ENCODE measurements at places on chromosomes 7 and 10. TPM values are rescaled to one million over a fixed set of nuclear protein-coding genes. Genes with fewer than 3 reads are reported as not detected.

DNA sequence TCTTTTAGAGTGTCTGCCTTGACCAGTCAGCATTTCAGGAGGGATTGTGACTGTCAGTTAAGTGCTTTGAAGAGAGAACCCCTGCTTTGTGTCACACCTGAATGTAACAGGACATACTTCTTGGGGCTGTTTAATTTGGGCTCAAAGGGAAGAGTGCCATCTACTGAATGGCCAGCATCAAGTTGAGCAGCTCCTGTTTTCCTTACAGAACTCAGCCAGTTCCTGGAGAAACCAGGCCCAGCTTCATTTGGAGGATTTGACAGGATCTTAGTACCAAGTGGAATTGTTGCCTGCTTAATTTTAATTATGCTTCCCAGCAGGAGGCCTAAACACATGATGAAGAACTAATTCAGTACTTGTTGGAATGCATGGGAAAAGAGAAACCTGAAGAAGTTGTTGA is 8.3 kb downstream of the ADD3 start:
- peak; percentile 10 for DNase-seq
- no peaks in the 10 kb centered on the region for H3K27me3 ChIP-seq
- H3K4me1 ChIP-seq, result peaks cover 21% of the 10 kb centered on the region
- no peaks in the 10 kb centered on the region for H3K36me3 ChIP-seq
- no peak overlapping the region for H3K27ac ChIP-seq

DNA sequence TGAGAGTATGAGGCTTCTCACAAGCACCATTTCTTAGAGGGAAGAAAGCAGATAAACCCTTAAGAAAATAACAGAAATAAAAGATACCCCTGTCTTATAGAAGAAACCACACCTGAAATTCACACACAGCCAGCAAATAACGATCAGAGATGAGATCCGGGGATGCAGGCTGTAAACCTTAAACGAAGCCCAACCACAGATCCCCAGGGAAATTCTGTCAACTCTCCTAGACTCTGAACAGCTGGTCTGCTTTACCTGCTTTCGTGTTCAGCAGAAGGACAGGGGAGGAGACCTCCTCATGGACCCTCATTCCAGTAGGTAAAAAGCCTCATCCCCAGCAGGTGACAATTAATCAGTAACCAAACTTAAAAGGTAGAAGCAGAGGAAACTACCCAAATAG is 45.0 kb downstream of the VOPP1 start:
- no peaks in the 10 kb centered on the region for H3K36me3 ChIP-seq
- H3K27ac ChIP-seq, result no peak overlapping the region
- no peaks in the 10 kb centered on the region for H3K27me3 ChIP-seq
- peaks cover 5% of the 10 kb centered on the region for H3K4me1 ChIP-seq

DNA sequence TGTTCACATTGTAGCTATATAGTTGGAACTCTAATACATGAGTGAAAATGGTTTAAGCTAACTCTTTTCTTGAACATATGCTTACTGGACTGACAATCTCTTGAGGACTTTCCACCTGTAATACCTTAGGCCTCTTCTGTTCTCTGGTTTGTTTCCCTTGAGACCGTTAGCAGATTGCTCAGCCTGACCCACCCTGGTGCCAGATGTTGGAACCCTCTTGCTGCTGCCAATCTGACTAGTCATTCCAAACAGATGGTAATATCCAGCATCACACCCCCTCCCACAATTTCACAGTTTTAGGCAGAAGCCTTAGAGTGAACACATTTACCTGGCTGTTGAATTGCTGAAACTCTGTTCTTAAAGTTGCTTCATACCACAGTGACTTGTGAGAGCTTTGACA is 18.7 kb downstream of the CALD1 start:
- H3K36me3 ChIP-seq, result no peaks in the 10 kb centered on the region
- no peaks in the 10 kb centered on the region for H3K4me1 ChIP-seq
- no peak overlapping the region for H3K27ac ChIP-seq
- DNase-seq, result no peak
- H3K27me3 ChIP-seq, result no peaks in the 10 kb centered on the region
- H3K4me3 ChIP-seq, result no peak overlapping the region

- no peak for DNase-seq
- peaks cover 2% of the 10 kb centered on the region for H3K27me3 ChIP-seq
- H3K4me3 ChIP-seq, result no peak overlapping the region
- no peaks in the 10 kb centered on the region for H3K36me3 ChIP-seq
Observed at GRCh38 chr10:126491476-126491875, 103.2 kb upstream of the ADAM12 start.

DNA sequence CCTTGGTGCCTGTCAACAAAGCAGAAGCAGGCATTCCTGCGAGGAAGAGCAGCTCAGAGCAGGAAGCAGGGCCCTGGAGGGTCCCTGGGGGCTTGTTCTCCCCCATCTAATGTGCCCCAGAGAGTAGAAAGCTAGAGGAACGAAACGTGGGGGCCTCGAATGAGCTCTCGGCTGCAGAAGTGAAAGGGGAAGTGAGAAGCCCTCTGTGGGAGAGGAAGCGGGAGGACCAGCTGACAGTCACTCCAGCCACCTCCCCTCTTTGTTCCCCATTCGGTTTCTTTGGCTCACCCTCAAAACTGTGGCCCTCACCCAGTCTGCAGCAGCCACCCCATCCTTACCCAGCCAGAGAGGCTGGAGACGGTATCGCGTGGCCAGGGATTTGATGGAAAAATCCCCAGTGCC is 25.0 kb downstream of the C10orf105 start:
- peaks cover 9% of the 10 kb centered on the region for H3K4me1 ChIP-seq
- H3K27me3 ChIP-seq, result no peaks in the 10 kb centered on the region
- H3K27ac ChIP-seq, result no peak overlapping the region
- no peak for DNase-seq
- H3K4me3 ChIP-seq, result no peak overlapping the region
- no peaks in the 10 kb centered on the region for H3K36me3 ChIP-seq

DNA sequence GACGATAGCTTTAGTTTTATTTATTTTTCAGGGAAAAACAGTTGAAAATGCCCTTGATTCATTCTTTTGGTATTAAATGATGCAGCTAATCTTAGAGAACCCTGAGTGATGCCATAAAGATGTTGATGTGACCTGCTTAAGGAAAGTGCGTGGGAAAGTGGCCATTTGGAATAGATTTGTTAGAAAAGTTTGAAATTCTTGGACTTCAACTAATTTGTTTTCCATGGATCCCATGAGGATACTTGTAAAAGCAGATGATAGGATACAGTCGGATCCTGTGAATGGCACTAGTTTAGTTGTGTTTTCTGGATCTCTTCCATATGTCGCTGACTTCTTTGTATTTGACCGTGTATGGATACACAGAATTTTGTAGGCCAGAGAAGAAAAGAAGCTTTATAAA is 69.0 kb downstream of the SEPTIN7 start:
- no peaks in the 10 kb centered on the region for H3K27me3 ChIP-seq
- peaks cover 36% of the 10 kb centered on the region for H3K4me1 ChIP-seq
- no peaks in the 10 kb centered on the region for H3K36me3 ChIP-seq
- H3K4me3 ChIP-seq, result no peak overlapping the region
- DNase-seq, result no peak

- no peak for DNase-seq
- no peak overlapping the region for H3K4me3 ChIP-seq
- no peaks in the 10 kb centered on the region for H3K36me3 ChIP-seq
Observed at GRCh38 chr7:137130751-137131158, 212.8 kb downstream of the PTN start.

DNA sequence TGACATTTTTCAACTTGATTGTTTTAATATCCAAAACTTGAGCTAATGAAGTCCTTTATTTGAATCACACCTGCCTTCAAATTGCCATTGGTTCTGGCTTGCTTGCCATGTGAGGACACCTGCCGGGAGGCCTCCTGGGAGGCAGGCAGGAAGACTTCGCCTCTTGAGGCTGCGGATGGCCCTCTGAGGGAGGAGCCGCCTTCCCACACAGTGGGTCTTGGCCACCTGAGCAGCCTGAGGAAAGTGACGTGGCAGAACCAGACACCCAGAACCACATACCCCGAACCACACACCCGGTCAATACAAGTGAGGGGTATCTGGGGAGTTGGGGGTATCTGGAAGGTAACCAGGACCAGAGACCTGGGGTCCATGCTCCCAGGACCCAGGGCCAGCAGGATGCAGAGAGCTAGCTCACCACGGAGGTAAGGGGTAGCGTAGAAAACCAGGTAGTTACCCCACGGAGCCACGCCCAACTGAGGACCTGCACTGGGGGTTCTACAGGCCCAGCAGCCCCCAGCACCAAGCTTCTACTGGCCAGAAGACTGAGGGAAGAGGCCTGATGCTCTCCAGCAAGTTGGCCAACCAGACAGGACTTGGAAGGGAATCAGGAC is 300.5 kb downstream of the TCERG1L start:
- peaks cover 3% of the 10 kb centered on the region for H3K27me3 ChIP-seq
- no peaks in the 10 kb centered on the region for H3K4me1 ChIP-seq
- no peaks in the 10 kb centered on the region for H3K36me3 ChIP-seq
- no peak overlapping the region for H3K4me3 ChIP-seq

GRCh38 chr10:99654390-99655175 is 4.7 kb upstream of the ENTPD7 start:
- no peak for DNase-seq
- peaks cover 7% of the 10 kb centered on the region for H3K4me1 ChIP-seq
- no peaks in the 10 kb centered on the region for H3K27me3 ChIP-seq
- no peak overlapping the region for H3K27ac ChIP-seq

DNA sequence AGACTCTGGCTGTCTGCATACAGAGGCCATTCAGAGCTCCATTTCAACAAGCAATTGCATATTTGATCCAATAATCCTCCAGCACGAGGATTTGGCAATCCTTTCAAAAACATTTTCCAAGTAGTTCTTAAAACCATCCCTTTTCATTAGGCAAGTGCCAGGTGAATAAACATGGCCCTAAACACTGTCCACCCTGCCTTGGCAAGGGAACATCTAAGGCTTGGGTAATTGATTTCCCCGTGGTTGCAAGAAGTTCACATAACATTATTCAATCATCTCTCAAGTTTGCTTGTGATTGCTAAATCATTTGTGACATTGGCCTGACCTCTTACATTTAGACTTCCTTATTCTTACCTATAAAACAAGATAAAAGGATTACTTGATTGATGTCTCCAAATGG is 175.2 kb downstream of the CTTNBP2 start:
- no peak for DNase-seq
- H3K36me3 ChIP-seq, result no peaks in the 10 kb centered on the region
- no peak overlapping the region for H3K4me3 ChIP-seq
- H3K4me1 ChIP-seq, result no peaks in the 10 kb centered on the region
- H3K27ac ChIP-seq, result no peak overlapping the region
- H3K27me3 ChIP-seq, result no peaks in the 10 kb centered on the region

DNA sequence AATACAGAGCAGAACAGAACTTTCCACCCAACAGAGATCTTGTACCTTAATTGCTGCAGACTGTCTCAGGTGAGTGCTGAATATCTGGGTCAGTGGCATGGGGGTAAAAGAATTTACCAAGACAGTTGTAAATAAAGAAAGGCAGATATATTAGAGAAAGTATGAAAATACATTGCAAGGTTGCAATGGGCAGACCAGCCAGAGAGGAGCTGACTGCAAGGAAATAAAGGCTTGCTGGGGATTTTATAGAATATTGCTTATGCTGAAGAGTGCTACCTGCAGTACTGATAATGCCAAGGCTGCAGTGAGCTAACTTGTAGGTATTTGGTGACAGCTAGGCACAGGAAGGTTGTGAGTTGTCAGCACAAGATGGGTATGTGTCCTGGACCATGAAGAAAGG is 171.0 kb upstream of the TRIM24 start:
- H3K27ac ChIP-seq, result no peak overlapping the region
- no peaks in the 10 kb centered on the region for H3K27me3 ChIP-seq
- peaks cover 8% of the 10 kb centered on the region for H3K4me1 ChIP-seq
- no peak overlapping the region for H3K4me3 ChIP-seq
- no peak for DNase-seq

DNA sequence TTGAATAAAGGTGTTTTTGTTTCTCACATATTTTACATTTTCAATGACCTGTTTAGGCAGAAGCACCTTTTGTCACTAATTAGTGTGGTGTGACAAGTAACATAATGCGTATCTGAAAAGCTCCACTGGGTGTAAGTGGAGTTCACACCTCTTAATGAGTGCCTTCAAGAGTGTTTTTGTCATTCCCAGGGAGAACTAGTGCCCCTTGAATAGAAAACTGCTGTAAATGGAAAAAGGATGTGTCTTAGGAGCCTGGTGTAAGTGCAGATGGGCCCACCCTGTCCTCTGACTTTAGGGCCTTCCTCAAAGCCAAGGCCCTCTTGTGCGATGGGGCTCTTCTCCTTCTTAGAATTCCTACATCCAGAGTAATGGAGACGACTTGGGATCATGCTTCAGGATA is 170.0 kb downstream of the MGMT start:
- H3K27me3 ChIP-seq, result no peaks in the 10 kb centered on the region
- H3K36me3 ChIP-seq, result no peaks in the 10 kb centered on the region
- no peak for DNase-seq
- H3K4me3 ChIP-seq, result no peak overlapping the region

Gene APBB1IP
- 0.60 TPM for total RNA-seq

Gene GPR37
- 0.17 TPM for total RNA-seq
